Thyroid gland (tissue), 4 donors: ENCODE measurements at places on chromosomes 2 and 18. TPM values are rescaled to one million over a fixed set of nuclear protein-coding genes. Genes with fewer than 3 reads are reported as not detected.

- no peak overlapping the region for H3K27ac ChIP-seq
- peaks cover 5% of the 10 kb centered on the region for H3K4me1 ChIP-seq
- H3K36me3 ChIP-seq, result peaks cover 13% of the 10 kb centered on the region
- no peak overlapping the region for H3K4me3 ChIP-seq
- no peak for DNase-seq
These were observed 15.3 kb downstream of the NPC1 start for GRCh38 chr18:23570912-23571504.

DNA sequence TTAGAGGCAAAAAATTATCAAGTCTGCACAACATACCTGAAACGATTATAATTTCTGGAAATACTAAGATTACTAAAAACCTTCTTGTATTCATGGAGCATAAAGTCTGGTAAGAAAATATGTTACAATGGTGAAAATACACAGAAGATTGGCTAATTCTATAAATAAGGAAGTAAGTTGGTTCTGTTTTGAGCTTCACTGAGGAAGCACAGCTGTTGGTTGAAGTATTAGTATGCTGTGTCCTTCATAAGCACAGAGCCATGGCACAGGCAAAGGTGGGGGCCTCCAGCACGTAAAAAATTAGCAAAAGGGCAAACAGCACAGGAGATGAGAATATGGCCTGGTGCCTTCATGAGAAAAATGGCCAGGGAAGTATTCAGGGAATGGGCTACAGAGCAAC is 40.4 kb upstream of the ANKRD62 start:
- H3K4me3 ChIP-seq, result no peak overlapping the region
- H3K27me3 ChIP-seq, result no peaks in the 10 kb centered on the region
- no peaks in the 10 kb centered on the region for H3K36me3 ChIP-seq

- H3K4me1 ChIP-seq, result no peaks in the 10 kb centered on the region
- no peak overlapping the region for H3K27ac ChIP-seq
- peaks cover 8% of the 10 kb centered on the region for H3K36me3 ChIP-seq
These were observed 52.1 kb downstream of the NFATC1 start for GRCh38 chr18:79447703-79448367.

DNA sequence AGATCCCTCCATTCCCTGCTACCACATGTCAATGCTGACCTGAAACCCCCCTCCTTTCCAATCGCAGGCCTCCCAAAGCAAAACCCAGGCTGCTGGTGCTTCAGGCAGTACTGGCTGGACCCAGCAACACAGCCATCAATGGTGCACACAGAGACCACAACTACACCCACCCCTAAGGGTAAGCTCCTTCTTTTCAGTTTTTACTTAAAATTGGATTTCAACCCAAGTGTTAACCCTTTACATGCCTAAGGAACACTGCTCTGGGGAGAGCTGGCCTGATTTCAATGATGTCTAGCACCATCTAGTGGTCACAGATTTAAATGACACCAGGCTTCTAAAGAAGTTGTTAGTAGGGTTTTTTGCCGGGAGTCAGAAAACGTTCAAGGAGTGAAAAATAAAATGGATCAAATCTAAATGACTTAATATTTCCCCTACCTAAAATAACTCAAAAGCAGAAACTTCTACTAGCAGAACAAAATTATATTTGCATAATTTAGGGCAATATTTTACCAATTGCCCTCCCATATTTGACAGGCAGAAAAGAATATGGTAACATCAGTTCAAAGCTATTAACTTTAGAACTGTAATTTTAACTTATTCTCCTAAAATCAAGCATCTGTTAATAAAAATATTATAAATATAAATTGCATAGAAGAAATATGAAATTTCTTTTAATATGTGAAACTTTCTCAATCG is 24.6 kb downstream of the FECH start:
- H3K36me3 ChIP-seq, result peaks cover 27% of the 10 kb centered on the region
- no peaks in the 10 kb centered on the region for H3K4me1 ChIP-seq
- no peak for DNase-seq

Gene HRH4
- not detected for total RNA-seq

DNA sequence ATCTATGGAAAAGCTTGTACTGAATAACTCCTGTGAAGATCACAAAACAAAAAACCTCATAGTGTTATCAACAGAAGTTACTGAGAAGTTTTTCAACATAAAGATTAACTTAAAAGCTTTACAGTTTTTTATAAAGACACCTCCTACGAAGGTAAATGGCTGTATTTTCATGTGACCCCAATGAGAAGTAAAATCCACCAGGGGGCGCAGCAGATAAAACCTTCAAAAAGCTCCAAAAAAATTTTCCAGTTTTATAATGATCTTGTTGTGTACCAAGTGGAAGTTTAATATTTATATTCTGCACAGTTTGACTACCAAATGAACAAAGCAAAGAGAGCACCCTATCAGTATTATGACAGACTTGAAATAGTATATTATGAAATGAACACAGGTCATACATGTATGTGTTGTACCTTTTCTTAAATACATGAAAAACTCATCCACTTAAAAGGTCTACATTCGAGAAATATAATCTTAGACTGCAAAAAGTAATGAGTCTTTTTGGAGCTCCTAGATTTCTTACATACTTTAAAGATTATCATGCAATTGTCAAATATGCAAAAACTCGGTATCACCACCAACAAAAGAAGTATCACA is 38.5 kb downstream of the PNO1 start:
- H3K4me3 ChIP-seq, result no peak overlapping the region
- no peak overlapping the region for H3K27ac ChIP-seq
- H3K4me1 ChIP-seq, result no peaks in the 10 kb centered on the region
- H3K36me3 ChIP-seq, result no peaks in the 10 kb centered on the region
- H3K27me3 ChIP-seq, result no peaks in the 10 kb centered on the region

DNA sequence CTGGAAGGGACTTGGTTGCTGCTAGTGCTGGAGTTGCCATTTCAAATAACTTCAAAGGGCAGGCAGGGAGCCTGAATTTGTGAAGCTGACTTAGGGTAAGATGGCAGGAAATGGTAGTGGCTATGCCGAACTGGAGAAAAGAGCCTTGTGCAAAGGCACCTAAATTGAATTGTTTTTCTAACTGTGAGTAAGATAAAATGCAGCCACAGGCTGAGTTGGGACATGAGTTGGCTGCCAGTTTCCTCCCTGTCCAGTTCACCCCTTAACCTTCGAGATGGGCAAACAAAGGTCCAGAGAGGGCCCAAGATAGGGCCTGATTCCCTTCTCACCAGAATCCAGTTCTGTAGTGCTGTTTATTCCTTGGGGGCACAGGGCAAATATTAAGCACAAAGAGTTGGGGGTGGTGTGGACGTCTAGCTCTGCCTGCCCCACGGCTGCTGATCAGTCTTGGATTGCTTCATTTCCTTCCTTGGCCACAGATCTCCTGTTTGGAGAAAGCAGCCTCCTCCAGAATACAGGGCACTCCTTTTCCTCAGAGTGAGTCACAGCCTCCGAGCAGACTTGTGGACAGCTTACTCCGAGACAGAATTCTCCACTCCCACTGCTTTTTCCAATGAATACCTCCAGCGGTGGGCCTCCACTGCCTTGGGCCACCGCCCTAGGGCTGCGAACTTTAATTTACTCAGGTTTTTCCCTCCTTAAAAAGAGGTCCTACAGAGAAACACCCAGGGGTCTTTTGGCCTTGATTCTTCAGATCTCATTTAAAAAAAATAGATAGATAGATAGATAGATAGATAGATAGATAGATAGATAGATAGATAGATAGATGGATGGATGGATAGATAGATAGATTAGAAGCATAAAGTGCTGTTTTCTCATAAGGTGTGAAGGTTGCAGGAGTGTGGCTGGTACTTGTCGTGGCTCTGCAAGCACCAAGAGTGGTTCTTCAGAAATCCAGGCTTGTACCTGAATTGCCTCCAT is 18.4 kb upstream of the SLC20A1 start:
- no peaks in the 10 kb centered on the region for H3K27me3 ChIP-seq
- H3K27ac ChIP-seq, result peak overlapping the region; percentile 40
- peaks cover 30% of the 10 kb centered on the region for H3K4me1 ChIP-seq

Gene ZBTB7C
- total RNA-seq, result 47.6 TPM

Gene OTX1
- not detected for total RNA-seq

GRCh38 chr2:135004005-135004746 is 43.1 kb downstream of the MAP3K19 start:
- no peaks in the 10 kb centered on the region for H3K36me3 ChIP-seq
- no peaks in the 10 kb centered on the region for H3K4me1 ChIP-seq

- no peaks in the 10 kb centered on the region for H3K4me1 ChIP-seq
- H3K4me3 ChIP-seq, result no peak overlapping the region
- H3K27ac ChIP-seq, result no peak overlapping the region
- no peaks in the 10 kb centered on the region for H3K36me3 ChIP-seq
These were observed 14.1 kb upstream of the CHRNA1 start for GRCh38 chr2:174778085-174778981.

DNA sequence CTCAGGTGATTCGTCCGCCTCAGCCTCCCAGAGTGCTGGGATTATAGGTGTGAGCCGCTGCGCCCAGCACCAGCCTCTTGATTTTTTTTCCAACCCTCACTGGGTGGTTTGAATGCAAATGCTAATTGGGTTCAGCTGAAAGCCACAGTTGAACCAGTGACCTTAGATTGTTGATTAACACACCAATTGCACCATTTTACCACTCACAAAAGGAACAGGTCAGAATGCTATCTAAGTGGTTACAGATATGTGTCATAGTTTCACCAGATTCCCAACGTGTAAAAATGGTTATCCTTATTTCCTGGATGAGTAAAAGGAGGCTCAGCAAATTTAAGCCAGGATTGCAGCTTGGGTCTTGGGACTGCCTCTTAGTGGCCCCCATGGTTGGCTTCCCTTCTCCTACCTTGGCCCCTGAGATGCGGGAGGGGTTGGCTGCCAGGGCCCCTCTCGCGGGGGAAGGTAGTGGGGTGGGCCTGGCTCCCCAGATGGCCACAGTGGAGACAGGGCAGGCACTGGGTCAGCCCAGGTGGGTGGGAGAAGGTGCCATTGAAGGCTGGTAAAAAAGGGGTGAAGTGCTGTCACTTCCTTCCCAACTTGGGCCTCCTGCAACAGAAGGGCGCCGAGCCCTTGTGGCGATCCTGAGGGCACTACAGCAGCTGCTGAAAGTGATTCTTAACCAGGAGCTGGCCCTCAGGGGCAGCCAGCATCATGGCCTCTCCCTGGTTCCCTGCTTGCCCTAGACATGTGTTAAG is 164.9 kb upstream of the HAAO start:
- H3K27me3 ChIP-seq, result no peaks in the 10 kb centered on the region
- no peak overlapping the region for H3K4me3 ChIP-seq
- H3K4me1 ChIP-seq, result peaks cover 49% of the 10 kb centered on the region
- no peak for DNase-seq
- H3K27ac ChIP-seq, result no peak overlapping the region

DNA sequence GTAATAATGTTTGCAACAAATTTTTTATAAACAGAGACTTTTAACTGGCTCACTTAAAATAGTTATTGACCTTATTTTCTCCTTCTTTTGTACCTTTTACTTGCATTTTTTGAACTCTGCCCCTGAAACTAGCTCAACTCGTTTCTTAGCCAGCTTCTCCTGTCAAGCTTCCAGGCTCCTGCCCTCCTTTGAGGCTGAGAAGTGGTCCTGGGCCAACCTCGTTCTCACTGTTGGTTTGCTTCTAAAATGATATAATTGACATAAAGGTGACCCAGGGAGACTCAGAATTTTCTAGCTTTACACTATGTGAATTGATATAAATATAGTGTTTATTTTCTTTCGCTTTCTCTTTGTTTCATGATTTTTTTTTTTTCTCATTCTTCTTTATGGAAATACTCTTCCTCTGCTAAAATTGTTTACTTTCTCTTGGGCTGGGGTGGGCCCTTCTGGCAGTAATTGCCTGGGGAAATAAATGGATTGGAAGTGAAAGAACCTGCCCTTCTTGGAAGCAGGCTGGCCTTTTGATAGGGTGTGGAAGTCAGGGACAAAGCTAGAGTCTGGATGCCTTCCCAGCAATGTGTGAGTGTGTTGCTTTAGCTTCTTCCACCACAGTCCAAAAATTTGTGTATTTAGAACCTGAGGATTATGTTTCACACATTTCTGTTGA is 30.7 kb downstream of the GPD2 start:
- peak; percentile 82 for DNase-seq
- no peak overlapping the region for H3K4me3 ChIP-seq
- no peaks in the 10 kb centered on the region for H3K36me3 ChIP-seq
- H3K27me3 ChIP-seq, result no peaks in the 10 kb centered on the region
- peak overlapping the region; percentile 78 for H3K27ac ChIP-seq

DNA sequence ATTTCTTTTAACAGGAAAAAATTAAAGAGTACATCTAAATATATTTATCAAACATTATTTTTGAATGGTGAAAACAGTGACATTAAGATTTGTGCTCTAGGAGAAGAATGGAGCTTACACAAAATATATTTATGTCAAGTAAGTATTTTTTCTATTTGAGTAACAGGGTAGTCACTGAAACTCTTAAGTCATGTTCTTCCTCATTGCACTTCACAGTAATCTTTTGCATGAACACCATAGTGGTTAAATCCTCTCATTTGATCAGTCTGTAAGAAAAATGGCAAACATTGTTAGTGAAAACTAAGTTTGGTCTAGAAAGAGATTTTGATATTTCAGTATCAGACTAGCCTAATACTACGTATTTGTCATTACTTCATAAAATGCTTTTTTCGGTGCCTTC is 8.1 kb downstream of the GMCL1 start:
- H3K4me3 ChIP-seq, result no peak overlapping the region
- no peak for DNase-seq
- H3K36me3 ChIP-seq, result no peaks in the 10 kb centered on the region
- no peaks in the 10 kb centered on the region for H3K4me1 ChIP-seq

- H3K27me3 ChIP-seq, result no peaks in the 10 kb centered on the region
- no peaks in the 10 kb centered on the region for H3K4me1 ChIP-seq
- H3K27ac ChIP-seq, result no peak overlapping the region
- H3K4me3 ChIP-seq, result no peak overlapping the region
- peaks cover 22% of the 10 kb centered on the region for H3K36me3 ChIP-seq
These were observed 7.5 kb downstream of the TRAPPC12 start for GRCh38 chr2:3387011-3387410.

Gene LAMA3
- total RNA-seq, result 8.7 TPM

DNA sequence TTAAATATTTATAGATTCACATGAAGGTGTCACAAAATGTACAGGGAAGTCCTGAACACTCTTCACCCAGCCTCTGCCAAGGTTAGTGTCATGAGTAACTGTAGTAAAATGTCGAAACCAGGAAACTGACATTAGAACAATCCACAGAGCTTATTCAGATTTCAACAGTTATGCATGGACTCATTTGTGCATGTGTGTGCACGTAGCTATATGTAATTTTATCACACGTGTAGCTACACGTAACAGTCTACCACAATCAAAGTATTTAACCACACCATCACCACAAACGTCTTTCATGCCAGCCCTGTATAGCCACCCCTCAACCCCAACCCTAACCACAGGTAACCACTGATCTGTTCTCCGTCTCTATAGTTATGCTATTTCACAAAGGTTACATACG is 211.7 kb upstream of the REV1 start:
- no peak for DNase-seq
- no peaks in the 10 kb centered on the region for H3K36me3 ChIP-seq
- H3K4me3 ChIP-seq, result no peak overlapping the region
- H3K27me3 ChIP-seq, result no peaks in the 10 kb centered on the region

DNA sequence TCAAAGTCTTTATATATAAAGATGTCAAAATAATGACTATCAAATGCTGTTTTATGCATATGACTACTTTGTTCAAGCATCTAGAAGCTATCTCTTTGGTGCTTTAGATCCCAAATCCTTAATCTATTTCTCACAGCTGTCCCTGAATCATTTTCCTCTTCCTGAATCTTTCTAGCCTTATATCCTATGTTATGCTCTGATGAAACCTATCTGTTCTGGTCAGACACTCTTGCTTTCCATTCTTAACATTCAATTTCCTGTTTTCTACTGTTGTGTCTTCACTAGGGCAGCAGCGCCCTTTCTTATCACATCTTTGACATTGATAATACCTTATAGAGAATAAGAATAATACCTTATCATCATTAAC is 6.3 kb upstream of the PARD3B start:
- no peak overlapping the region for H3K4me3 ChIP-seq
- H3K27ac ChIP-seq, result no peak overlapping the region
- no peaks in the 10 kb centered on the region for H3K27me3 ChIP-seq
- no peak for DNase-seq
- H3K36me3 ChIP-seq, result no peaks in the 10 kb centered on the region
